ENCODE measurements at places on chromosomes 1 and 21. TPM values are rescaled to one million over a fixed set of nuclear protein-coding genes. Genes with fewer than 3 reads are reported as not detected.

Gene RNF186
- total RNA-seq: not detected

Gene LCE1A
- not detected for total RNA-seq

Gene PPM1J
- total RNA-seq: 0.85 TPM

Gene NEGR1
- 4.8 TPM for total RNA-seq

Gene DIO1
- total RNA-seq: not detected

Gene KIF21B
- 1.0 TPM for total RNA-seq

Gene COG2
- total RNA-seq: 22.7 TPM

Gene RERE
- total RNA-seq: 39.5 TPM

Gene MRPS14
- total RNA-seq: 29.5 TPM

Gene OR2L2
- total RNA-seq: not detected

Gene KRTAP21-3
- not detected for total RNA-seq

Gene FRRS1
- 2.1 TPM for total RNA-seq

Gene CD1D
- total RNA-seq: not detected

Gene CRYAA
- total RNA-seq: not detected

Gene ATP6V1G3
- total RNA-seq: not detected

Gene LACTBL1
- not detected for total RNA-seq

Gene WDR47
- 19.9 TPM for total RNA-seq

Gene ANXA9
- total RNA-seq: not detected

Gene SPRR2A
- not detected for total RNA-seq

Gene CYP4A11
- not detected for total RNA-seq

Gene TENT5C
- 0.09 TPM for total RNA-seq

Gene HRNR
- total RNA-seq: not detected

Gene RNF223
- total RNA-seq: not detected

Gene PER3
- total RNA-seq: 0.90 TPM

Gene DCST2
- 0.09 TPM for total RNA-seq

Gene PLA2G2C
- not detected for total RNA-seq

Gene IL24
- not detected for total RNA-seq

Gene PPT1
- 52.8 TPM for total RNA-seq

Gene PAQR6
- 0.27 TPM for total RNA-seq

Gene SPOCD1
- total RNA-seq: 33.4 TPM

Gene LRRC39
- total RNA-seq: 0.09 TPM

Gene WNT4
- total RNA-seq: 0.09 TPM

Gene SH3BGR
- 0.36 TPM for total RNA-seq

Gene FLAD1
- total RNA-seq: 23.7 TPM

Gene IER5
- 25.8 TPM for total RNA-seq

Gene SLC22A15
- 0.47 TPM for total RNA-seq

Gene HSF2BP
- total RNA-seq: 4.3 TPM

Gene GPN2
- 10.7 TPM for total RNA-seq

Gene SERPINC1
- total RNA-seq: not detected

Gene RFX5
- 44.3 TPM for total RNA-seq

Gene RPE65
- total RNA-seq: not detected

Data from endothelial cell of coronary artery (primary cell).